ENCODE measurements at places on chromosomes 3 and 15.

- no peak for DNase-seq
Observed at GRCh38 chr15:77510066-77511057, 89.7 kb downstream of the HMG20A start.

DNA sequence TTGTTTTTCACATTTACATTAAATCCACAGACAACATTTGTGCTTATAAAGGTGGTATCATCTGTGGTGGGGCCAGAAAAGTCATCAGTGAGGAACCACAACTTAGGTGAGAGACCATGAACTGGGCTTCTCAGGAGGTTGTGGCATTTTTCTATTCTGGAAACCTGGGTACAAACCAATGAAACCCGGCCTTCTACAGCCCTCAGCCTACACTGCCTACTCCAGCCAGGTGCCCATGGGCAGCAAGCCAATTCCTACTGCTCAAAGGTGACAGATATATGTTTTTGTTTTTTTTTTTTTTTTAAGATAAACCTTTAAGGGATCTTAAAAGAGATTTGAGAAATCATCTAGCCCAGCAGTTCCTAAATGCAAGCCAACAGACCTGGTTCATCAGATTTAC lies 20.3 kb downstream of the SPG21 start:
- DNase-seq, result no peak

- DNase-seq, result no peak
Observed at GRCh38 chr3:112376992-112377391, 44.0 kb downstream of the CD200 start.

DNA sequence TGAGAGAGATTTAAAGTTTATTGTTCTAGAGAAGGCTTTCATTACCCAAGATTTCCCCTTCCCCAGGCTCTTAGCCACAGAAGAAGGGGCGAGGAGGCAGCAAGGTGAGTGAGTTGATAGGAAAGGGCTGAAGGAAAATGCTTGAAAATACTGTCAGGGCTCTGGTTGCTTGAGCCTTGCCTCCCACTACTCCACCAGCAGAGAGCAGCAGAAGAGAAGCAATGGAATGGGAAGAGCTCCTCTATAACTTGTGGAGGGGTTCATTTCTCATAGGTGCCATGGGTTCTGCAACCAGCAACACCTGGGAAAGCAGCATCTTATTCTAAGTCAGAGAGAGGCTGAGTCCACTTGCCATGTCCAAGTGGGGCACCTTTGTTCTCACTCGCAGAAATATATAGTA lies 184.0 kb upstream of the CNTN6 start:
- DNase-seq, result no peak

DNA sequence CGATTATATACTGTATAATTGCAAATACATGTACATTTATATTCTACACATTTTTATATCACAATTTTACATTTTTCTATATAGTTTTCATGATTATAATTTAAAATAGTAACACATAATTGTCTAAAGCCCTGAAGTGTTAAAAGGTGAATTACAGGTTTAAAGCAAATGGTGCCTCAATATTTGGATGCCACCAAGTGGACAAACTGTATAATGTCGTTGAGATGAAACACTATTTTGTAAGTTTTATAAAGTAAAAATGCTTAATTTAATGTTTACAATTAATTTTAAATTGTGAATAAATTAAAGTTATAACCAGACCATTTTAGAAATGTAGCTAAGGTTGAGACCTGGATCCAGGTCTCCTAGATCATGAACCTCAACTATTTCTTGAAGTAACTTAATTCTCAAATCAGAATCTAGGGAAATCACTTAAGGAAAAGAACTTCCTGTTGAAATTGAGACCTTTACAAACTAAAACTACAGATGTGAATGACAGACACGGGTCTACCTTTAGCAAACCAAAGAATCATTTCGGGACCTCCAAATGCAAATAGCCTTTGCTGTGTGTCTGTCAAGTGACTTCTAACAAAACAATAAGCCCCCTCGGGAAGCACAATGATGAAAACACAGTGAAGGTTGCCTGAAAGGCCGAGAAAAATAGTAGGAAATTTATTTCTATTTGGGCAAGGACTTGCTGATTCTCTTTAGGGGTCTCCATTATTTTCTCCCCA lies 37.8 kb downstream of the EHHADH start:
- no peak for DNase-seq

DNA sequence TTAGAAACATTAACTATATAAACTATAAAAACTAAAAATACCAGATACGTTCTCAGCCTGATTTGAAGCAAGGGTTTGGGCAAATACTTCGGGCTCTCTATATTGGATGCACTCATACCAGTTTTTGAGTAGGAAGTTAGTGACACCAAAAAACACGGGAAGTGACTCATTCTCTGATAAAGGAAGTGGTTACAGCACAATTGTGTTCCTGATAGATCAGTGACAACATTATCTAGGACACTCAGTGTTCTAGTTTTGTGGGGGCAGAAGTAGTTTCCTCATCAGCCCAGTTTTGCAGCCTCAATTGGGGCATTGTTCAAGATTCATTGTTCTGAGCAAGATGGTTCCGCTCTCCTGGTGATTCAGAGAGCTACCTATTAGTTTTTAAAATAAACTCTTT lies 469.6 kb upstream of the DPPA4 start:
- DNase-seq, result no peak

DNA sequence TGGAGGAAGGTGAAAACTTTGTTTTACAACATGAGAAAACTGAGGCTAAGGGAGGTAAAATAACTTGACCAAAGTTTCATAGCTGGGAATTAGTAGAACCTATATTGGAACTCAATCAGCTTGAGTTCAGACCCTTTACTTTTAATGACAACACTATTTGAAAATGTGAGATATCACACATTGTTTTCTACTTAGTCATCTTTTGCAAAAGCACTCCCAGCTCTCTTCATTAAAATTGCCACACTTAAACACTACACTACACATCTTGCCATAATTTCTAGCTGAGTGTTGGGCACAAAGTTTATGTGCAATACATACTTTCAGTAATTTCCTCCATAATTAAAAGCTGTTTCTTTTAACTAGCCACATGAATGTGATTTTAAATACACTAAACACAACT lies 230.4 kb upstream of the DCBLD2 start:
- no peak for DNase-seq

All from BE2C (cell line).